Activated gamma-delta T cell treated with anti-CD3 and anti-CD28 coated beads, Interleukin-2, amount 50 U/mL, for 16 hours (primary cell): ENCODE measurements at places on chromosomes 16 and 17.

DNA sequence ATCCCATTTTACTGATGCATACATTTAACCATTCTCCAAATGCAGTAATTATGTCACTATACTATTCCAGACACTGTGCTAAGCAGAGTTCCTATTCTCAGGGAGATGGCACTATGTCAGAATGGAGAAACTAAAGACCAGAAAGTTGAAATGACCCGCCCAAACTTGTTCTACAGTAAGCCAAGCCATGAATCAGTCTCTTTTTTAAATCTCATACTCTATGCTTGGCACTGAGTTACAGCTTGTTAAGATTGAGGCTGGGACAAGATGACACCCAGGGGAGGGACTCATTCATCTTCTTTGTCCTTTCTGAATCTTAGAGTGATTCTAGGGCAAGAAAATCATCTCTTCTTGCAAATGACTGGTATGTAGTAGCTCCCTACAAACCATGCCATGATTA, 247.0 kb upstream of the CCL2 start:
- no peak for DNase-seq

- no peak for DNase-seq
Measured at GRCh38 chr16:1903220-1903574, 15.0 kb downstream of the HS3ST6 start.

GRCh38 chr16:84087466-84088151, 29.1 kb downstream of the MBTPS1 start:
- DNase-seq, result no peak

GRCh38 chr16:27811881-27812280, 251.6 kb downstream of the GSG1L start:
- DNase-seq, result no peak

- DNase-seq, result no peak
Measured at GRCh38 chr17:20184977-20185619, 175.9 kb downstream of the SPECC1 start.

DNA sequence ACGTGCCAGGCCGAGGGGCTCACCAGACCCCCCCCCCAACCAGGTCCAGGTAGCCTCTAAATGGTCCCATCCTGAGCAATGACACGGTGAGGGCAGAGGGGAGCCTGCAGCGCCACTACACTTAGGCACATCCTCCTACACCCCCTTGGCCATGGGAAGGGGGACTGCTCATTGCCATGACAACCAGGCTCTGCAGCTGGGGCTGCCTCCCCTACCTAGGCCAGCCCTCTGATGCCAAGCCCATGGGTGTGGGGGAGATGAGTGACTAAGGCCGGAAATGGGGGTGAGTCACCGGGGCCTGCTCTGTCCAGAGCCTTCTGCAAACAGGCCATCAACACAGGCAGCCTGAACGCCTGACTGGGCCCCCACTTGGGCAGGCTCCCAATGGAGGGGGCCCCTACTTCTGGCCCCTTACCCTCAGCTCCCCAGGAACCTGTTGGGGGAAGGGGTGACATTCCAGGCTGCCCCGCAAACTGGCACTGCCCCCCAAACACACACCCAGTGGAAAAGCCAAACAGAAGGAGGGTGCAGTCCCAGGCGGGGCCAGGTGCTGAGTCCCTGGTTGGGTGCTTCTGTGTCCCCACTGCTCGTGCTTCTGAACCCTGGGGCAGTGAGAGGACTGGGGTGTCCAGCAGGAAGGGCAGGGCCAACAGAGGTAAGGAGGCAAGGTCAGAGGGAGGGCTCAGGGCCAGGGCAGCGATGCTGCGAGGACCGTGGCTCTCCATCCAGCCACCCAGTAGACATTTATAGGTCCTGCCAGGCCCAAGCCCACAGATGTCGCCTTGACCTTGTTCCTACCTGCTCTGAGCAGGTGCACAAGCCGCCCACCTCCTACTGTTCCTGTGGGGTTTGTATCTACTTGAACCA, 8.2 kb downstream of the PLCD3 start:
- no peak for DNase-seq

- DNase-seq, result no peak
Measured at GRCh38 chr16:12998361-12999085, 97.1 kb downstream of the SHISA9 start.

- DNase-seq, result no peak
Measured at GRCh38 chr16:3650631-3651265, 3.7 kb upstream of the DNASE1 start.

DNA sequence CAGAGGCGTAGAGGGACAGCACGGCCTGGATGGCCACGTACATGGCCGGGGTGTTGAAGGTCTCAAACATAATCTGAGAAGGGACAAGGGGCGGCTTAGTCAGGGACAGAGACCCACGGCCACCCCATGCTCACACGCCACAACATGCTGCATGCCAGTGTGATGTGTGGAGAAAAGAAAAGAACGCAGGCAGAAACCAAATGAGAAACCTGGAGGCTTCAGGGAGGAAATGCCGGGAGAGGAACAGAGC, 1.1 kb downstream of the ACTG1 start:
- DNase-seq, result no peak

GRCh38 chr16:47858333-47858982, 297.3 kb downstream of the ABCC12 start:
- no peak for DNase-seq

DNA sequence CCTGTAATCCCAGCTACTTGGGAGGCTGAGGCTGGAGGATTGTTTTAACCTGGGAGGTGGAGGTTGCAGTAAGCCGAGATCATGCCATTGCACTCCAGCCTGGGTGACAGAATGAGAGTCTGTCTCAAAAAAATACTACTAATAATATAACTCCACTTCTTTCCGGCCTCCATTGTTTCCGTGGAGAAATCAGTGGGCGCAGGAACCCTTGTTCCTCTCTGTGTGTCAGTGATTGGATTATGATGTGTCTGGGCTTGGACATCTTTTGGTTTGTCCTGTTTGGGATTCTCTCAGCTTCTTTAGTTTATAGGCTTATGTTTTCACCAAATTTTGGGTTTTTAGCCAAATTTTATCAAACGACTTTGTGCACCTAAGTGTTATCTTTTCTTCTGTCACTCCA, 36.8 kb downstream of the ACSF3 start:
- no peak for DNase-seq

DNA sequence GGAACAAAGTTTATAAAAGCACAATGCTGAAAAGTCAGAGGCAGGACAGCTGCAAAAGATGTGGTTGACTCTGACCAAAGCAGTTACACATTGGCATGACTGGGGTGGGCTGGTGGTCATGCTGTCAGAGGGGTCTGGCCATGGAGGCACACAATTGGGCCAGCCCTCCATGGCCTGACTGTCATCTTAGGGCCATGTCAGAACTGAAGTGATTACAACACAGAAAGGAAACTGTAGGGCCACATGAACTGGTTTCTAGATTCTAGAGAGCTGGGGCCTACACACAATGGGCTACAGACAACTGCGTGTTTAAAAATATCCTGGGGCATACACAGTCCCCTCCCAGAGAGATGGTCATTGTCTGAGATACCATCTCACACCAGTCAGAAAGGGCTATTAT, 380.6 kb downstream of the GRIN2A start:
- DNase-seq, result no peak

GRCh38 chr17:65259696-65260485, 122.7 kb downstream of the RGS9 start:
- no peak for DNase-seq
